ENCODE measurements at places on chromosomes 2 and 18. TPM values are rescaled to one million over a fixed set of nuclear protein-coding genes. Genes with fewer than 3 reads are reported as not detected.

DNA sequence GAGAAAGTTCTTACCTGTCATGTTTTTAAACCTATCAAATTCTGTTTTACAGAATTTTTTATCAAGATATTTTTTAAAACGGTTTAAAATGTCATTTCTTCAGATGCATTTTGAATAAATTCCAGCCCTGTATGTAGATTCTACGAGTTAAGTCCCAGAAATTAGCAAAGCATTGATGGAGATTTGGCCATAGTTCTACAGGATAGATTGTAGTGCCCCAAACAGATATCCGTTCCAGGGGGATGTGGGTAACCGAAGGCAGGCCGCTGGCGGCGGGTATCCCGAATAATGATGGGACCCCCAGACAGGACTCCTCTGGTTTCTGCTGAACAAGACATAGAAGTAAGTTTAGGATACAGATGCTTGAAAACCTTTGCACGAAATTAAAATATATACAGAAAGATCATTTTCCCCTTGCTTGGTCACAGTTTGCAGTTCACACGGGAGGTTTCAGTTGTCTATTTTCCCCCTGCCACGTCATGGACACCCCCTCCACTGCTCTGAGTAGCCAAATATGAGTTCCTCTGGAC, 755 bp downstream of the NOL4 start:
- no peak for DNase-seq

- no peak for DNase-seq
Observed at GRCh38 chr2:101823859-101824258, 126.4 kb downstream of the MAP4K4 start.

ZC3H8 gene
- 20.2 TPM for total RNA-seq

CNDP1 gene
- total RNA-seq, result 0.75 TPM

CPO gene
- not detected for total RNA-seq
